ENCODE measurements at places on chromosomes 7 and 10. TPM values are rescaled to one million over a fixed set of nuclear protein-coding genes. Genes with fewer than 3 reads are reported as not detected.

GRCh38 chr7:122965306-122965705, 30.2 kb downstream of the TAS2R16 start:
- H3K36me3 ChIP-seq, result no peaks in the 10 kb centered on the region
- no peaks in the 10 kb centered on the region for H3K27me3 ChIP-seq
- no peak overlapping the region for H3K4me3 ChIP-seq
- DNase-seq, result no peak
- H3K27ac ChIP-seq, result no peak overlapping the region

GIGYF1 gene
- 33.4 TPM for total RNA-seq

EN2 gene
- not detected for total RNA-seq

- H3K4me3 ChIP-seq, result no peak overlapping the region
- H3K27ac ChIP-seq, result no peak overlapping the region
- peak; percentile 39 for DNase-seq
- H3K27me3 ChIP-seq, result no peaks in the 10 kb centered on the region
- H3K4me1 ChIP-seq, result no peaks in the 10 kb centered on the region
Observed at GRCh38 chr7:117019786-117020590, 66.7 kb downstream of the ST7 start.

DNA sequence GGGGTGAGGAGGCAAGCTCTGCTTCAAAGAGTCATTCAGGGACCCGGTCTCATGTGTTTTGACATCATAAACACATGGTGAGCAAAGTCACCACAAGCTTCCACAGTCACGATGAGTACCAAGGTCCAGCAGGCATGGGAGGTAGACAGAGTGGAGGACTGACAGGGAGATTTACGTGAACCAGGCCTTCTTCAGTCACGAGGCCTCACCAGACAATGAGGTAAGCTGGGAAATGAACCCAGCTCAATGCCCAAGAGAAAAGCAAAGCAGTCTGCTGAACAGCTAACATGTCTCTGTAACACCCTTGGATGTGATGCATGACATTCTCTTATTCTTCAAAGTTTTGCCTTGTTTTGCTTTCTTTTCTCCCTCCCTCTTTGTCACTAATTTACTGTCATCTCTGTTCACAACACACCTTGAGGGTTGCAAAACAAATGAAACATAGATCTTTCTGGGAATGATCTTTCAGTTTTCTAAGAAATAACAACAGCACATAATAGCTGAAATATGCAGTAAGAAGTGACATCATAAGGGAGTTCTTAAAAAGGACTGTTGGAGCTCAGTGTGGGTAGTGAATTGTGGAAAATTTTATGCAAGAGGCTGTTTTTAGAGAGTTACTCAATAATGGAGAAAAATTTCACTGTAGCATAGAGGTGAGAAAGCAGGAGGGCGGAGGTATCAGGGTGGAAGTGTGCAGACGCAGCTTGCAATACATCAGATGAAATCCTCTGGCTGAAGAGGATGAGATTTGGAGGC, 9.0 kb downstream of the PPP1R17 start:
- H3K4me3 ChIP-seq, result no peak overlapping the region
- no peaks in the 10 kb centered on the region for H3K27me3 ChIP-seq
- no peak for DNase-seq
- no peaks in the 10 kb centered on the region for H3K36me3 ChIP-seq

AKR1B15 gene
- total RNA-seq, result 6.5 TPM

TFR2 gene
- 1.8 TPM for total RNA-seq

DNA sequence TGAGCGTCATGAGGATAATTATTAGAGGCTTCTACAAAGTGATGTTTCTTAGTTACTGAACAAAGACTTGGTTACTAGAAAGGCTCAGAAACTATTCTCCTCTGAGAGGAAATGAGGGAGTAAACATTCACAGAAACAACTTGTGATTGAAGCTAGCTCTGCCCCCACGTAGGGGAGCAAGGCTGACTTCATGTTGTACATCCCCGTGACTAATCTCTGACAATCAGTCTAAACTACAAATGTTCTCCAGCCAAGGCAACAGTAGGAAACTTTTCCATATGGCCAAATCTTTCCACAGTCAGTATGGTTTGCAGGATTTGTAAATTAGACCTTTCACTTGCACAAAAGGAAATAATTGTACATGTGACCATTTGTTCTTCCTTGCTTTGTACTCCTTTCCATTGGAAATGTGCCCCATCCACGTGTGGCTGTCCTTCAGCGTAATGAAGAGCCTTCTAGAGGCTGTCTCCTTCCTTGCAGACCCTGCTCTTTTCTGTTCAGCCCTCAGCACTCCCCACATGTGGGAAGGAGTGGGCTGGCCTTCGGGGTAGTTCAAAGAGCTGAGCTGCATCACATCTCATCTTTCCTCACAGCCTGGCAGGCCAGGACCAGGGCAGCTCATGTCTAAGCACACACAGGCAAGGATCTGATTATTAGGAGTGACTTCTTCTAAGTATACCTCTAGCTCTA, 93.5 kb downstream of the PCGF5 start:
- no peak overlapping the region for H3K4me3 ChIP-seq
- no peak overlapping the region for H3K27ac ChIP-seq
- no peaks in the 10 kb centered on the region for H3K27me3 ChIP-seq
- DNase-seq, result no peak
- no peaks in the 10 kb centered on the region for H3K4me1 ChIP-seq
- no peaks in the 10 kb centered on the region for H3K36me3 ChIP-seq

DNA sequence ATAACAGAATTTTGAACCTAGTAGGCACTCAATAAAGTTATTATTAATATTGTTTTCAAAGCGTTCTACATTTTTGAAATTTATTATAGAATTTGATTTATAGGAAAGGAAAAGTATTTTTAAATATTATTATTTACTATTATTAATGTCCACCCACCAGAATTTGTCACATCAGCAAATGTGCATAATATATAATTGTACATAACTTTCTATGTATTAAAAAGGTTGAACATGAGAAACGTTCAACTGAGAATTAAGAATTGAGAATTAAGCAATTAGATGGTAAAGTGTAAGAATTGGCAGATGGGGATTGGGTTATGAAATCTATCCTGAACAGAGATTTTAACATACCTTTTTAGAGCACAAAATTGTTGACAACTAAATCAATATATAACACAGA, 129.8 kb downstream of the PTN start:
- H3K36me3 ChIP-seq, result no peaks in the 10 kb centered on the region
- no peaks in the 10 kb centered on the region for H3K27me3 ChIP-seq
- DNase-seq, result no peak
- no peaks in the 10 kb centered on the region for H3K4me1 ChIP-seq
- no peak overlapping the region for H3K4me3 ChIP-seq

- no peak for DNase-seq
- no peak overlapping the region for H3K4me3 ChIP-seq
- H3K4me1 ChIP-seq, result no peaks in the 10 kb centered on the region
Observed at GRCh38 chr7:131268906-131269305, 58.8 kb upstream of the MKLN1 start.

GRM3 gene
- total RNA-seq, result not detected

DNA sequence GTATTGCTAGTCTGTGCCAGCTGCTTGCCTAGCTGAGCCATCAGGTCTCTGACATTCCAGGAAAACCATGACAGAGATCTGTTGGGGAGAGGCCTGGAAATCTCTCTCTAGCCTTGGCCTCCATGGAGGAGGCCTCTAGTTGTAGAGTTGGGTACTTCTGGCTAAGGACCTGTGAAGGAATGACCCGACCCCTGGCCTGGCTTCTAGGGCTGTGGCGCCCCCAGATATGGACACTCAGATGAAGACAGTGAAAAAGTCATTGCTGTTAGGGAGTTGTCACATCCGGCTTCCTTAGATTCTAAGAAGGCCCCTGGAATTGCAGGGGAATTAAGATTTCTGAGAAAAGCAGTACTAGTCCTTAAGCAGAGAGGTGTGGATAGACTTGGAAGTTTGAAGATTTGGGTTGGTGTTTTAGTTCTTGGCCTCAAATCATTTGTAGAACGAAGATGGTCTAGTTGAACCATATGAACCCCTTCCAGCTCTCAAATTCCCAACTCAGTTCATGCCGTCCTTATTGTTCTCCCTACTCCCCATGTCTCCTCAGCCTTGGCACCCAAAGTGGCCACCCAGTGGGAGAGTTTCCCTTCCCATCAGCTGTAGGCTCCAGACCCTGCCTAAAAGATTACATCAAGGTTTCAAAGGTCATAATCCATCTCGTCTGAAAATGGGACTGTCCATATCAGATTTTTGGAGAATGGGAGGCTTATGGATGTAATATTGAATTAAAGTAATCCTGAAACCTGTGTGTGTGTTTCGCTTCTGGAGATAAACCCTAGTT, 7.0 kb downstream of the HHEX start:
- no peak overlapping the region for H3K27ac ChIP-seq
- no peak for DNase-seq
- no peaks in the 10 kb centered on the region for H3K36me3 ChIP-seq
- H3K27me3 ChIP-seq, result no peaks in the 10 kb centered on the region
- no peak overlapping the region for H3K4me3 ChIP-seq

ATOH7 gene
- 0.17 TPM for total RNA-seq

GRCh38 chr7:91137153-91137787, 127.0 kb upstream of the FZD1 start:
- no peak overlapping the region for H3K4me3 ChIP-seq
- no peak overlapping the region for H3K27ac ChIP-seq
- no peaks in the 10 kb centered on the region for H3K4me1 ChIP-seq
- no peaks in the 10 kb centered on the region for H3K27me3 ChIP-seq

PRSS1 gene
- 41.2 TPM for total RNA-seq

STOX1 gene
- total RNA-seq, result 3.2 TPM

SLC26A5 gene
- total RNA-seq, result 0.25 TPM

SPDYE18 gene
- not detected for total RNA-seq
